Hypothalamus (tissue), 51 donors: ENCODE measurements at places on chromosomes 3 and 15.

DNA sequence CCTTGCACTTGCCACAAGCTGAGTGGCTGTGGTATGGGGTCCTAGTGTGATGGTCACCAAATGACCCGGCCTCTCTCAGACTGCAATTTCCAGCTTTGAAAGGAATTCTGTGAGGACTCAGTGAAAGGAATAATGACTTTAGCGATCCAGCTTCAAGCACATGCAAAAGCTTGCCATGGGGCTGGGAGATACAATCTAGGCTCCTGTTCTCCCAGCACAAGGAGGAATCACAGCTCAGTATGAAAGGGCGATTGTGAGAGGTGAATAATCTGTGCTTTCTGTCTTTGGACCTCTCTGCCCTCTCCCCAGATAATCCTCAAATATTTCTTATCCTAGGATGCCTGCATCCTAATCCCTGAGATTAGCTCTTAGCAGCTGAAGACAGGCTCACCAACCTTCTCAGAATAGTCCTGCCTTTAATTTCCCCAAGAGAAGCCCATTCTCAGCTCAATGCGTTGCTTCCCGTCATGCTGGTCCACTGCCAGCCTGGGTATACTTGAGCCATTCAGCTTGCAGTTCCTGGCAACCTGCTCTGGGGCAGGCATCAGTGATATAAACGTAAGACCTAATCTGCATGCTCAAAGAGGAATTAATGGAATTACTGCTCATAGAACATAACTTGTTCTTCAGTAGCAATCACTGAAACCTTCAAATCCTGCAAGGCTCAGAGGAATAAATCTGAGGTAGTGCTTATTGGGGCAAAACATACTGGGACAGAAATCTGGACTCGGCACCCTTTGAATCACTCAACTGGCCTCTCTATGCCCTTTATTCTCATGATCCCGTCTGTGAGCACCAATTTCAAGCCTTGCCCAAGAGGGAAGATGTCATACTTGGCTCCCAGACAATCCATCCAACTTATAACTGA is 15.1 kb downstream of the TLNRD1 start:
- peak; percentile 44 for DNase-seq

- DNase-seq, result no peak
Measured at GRCh38 chr3:113231391-113231790, 20.0 kb downstream of the BOC start.

DNA sequence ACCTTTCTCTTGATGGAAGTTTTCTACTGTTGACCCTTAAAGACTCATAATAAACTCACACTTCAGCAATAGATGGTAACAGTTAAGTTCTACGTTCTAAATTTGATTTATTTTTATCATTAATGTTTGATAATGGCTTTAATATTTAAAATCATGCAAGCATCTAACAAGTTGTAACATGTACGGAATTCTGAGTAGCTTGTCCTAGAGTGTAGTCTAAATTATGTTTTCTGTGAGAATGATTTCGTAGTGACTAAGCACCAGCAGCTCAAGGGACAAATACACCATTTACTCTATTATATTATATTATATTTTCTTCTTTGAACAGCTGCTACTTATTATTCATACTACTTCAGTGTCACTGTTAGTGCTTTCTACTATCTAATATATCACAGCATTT is 345.6 kb downstream of the NLGN1 start:
- DNase-seq, result no peak

DNA sequence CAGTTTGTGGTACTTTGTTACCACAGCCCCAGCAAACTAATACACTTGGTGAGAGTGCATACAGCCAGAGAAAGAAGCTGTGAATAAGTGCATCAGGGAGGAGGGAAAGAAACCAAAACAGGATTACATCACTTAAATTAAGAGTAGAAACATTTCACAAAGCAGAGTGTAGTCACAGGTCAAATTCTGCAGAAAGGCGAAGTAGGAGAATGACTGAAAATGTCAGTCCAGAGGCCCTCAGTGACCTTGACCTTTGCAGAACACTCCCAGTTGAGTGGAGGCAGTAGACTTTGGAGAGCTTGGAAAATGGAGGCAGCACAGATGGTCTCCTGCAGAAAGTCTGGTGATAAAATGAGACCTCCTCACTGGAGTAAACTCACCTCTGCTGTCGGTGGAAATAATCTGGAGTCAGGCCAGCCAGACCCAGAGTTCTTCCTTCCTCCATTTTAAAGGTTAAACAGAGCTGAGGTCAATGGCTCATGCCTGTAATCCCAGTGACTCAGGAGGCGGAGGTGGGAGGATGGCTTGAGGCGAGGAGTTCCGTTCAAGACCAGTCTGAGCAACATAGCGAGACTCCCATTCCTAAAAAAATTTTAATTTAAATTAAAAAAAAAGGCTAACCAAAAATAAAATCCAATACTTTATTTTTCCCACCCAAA is 5.0 kb downstream of the CD86 start:
- no peak for DNase-seq

- DNase-seq, result no peak
Measured at GRCh38 chr3:169629895-169630294, 33.6 kb downstream of the MECOM start.

DNA sequence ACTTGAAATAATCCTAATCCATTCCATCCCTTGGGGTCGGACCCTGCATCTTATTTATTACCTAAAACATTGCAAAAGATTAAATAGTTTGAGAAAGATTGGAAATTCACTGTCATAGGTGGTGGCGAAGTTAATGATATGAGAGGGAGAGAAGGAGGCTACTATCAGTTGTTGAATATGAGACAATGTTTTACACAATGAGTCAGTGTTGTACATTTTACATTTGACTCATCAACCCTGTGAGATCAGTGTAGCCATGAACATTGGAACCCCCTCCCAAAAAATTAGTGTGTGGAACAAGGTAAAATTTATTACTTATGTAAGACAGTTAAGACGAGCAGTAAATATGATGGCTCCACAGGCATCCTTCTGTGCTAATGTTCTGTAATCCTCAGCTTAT is 384.3 kb downstream of the MCTP2 start:
- no peak for DNase-seq

GRCh38 chr3:134462331-134462941 is 23.3 kb downstream of the ANAPC13 start:
- no peak for DNase-seq

- DNase-seq, result peak; percentile 83
Measured at GRCh38 chr3:129688271-129688895, 81.9 kb upstream of the PLXND1 start.

DNA sequence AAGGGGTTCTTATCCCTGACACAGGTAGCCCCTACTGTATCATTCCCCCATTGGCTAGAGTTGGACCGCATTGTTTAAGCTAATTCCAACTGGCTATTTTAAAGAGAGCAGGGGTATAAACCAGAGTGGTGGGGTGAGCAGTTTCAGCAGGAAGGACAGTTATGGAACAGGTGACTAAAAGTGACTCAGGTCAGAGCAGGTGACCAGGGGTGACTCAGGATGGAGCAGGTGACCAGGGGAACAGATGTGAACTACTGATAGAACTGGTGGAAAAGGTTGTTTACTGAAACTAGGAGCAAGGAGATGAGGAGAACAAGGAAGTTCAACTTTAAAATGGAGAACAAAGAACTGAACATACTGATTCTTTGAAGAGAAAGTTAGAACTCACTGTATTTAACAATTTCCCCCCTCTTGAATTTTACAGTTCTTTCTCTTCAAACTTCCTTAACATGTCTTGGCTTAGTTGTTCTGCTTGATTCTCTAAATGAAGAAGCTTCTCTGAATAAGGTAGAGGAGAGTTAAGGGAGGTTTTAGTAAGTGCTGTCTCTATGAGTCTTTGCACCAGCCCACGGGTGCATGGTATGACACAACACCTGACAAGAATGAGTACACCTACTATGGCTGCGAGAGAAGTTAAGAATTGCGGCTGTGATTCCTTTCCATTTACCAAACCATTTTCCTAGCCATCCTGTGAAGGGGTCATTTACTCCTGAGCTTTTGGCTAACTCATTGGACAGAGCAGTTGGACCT is 83.4 kb upstream of the WNT7A start:
- no peak for DNase-seq

- no peak for DNase-seq
Measured at GRCh38 chr15:68880382-68880781, 49.9 kb upstream of the SPESP1 start.

- no peak for DNase-seq
Measured at GRCh38 chr3:127676456-127676855, 3.7 kb downstream of the ABTB1 start.

- DNase-seq, result no peak
Measured at GRCh38 chr15:36527235-36528162, 51.9 kb upstream of the CDIN1 start.

GRCh38 chr15:56969265-56969895 is 50.9 kb downstream of the TCF12 start:
- DNase-seq, result no peak

DNA sequence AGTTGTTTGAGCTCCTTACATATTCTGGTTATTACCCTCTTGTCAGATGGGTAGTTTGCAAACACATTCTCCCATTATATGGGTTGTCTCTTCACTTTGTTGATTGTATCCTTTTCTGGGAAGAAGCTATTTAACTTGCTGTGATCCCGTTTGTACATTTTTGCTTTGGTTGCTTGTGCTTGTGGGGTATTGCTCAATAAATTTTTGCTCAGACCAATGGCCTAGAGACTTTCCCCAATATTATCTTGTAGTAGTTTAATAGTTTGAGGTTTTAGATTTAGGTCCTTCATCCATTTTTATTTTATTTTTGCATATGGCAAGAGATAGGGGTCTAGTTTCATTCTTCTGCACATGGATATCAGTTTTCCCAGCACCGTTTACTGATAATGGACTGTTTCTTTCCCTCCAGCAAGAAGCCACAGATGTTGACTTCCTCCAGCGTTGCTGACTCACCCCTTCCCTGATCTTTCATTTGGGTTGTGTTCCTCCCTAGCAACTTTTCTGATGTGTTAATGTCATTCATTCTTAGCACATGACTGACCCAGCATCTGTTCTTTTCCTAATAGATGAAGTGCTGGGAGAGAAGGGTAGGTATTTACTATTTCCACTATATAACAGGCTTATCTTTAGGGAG is 166.7 kb upstream of the SGO1 start:
- no peak for DNase-seq

DNA sequence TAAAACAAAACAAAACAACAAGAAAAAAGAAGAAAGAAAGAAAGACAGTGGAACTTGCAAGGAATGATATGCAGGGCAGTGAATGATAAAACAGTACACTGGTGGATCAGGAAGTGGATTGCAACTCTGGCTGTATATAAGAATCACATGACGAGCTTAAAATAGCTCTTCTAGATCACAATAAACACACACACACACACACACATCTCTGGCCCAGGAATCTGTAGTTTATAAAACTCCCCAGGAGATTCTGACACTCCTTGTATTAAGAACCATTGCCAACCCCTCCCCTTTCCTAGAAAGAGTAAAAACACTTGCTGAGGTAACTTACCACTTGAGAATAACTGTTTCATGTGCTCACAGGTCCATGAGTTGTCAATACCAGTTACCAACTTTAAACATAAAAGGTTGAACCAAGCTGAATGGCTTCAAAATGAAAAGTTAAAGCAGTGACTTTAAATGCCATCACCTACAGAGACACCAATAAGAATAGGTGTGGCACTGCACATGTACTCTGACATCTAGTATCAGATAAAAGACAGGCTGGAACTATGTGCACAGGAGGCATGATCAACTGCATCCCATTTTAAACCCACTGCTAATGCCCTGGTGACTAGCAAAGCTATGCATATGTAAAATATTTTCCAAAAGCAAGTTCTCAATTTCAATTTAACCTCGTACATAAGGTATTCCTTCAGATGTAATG is 3.9 kb downstream of the CPOX start:
- DNase-seq, result no peak

GRCh38 chr3:129123314-129124060 is 1.9 kb upstream of the RAB43 start:
- DNase-seq, result no peak

GRCh38 chr3:42013691-42014457 is 52.0 kb upstream of the ULK4 start:
- peak; percentile 10 for DNase-seq

DNA sequence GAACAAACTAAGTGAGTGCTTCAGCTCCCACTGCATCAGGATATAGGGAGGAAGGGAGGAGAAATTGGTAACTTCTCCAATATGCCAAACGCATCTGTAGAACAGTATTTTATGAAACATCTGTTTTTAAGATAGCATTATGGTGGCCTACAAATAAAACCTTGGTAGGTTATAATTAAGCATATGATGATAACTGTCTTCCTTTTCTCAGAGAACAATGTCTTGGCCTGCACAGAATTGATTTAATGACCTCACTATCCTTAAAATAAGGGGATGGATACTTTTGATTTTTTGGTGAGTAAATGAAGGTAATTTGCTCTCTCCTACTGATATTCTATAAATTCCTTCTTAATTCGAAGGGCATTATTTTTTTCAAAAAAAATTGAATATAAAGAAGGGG is 451.5 kb upstream of the TGFBR2 start:
- no peak for DNase-seq

- DNase-seq, result no peak
Measured at GRCh38 chr3:106720510-106720909, 656.7 kb upstream of the CCDC54 start.

DNA sequence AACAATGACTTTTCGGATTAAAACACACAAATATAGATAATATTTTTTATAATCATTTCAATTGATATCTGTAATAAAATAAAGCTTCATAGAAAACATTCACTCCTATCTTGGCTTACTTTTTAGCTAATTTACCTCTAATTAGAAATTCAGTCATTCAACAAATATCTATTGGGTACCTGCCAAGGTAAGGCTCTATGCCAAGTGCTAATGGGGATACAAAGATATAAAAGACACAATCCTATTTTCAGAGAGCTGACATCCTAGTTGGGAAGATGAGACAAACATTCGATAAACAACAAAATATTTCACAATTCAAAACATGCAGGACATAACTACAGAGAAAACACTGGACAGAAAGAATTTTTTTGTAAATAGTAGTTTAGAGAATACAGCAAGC is 63.3 kb downstream of the ULK4 start:
- DNase-seq, result no peak

- no peak for DNase-seq
Measured at GRCh38 chr3:39275052-39275451, 4.8 kb downstream of the CX3CR1 start.

GRCh38 chr15:72614810-72615532 is 39.5 kb upstream of the GOLGA6B start:
- DNase-seq, result no peak

- no peak for DNase-seq
Measured at GRCh38 chr15:37219211-37219701, 118.9 kb upstream of the MEIS2 start.

GRCh38 chr3:7423995-7424394 is 563.1 kb downstream of the GRM7 start:
- no peak for DNase-seq

- DNase-seq, result no peak
Measured at GRCh38 chr15:72845981-72846383, 62.4 kb upstream of the ADPGK start.

DNA sequence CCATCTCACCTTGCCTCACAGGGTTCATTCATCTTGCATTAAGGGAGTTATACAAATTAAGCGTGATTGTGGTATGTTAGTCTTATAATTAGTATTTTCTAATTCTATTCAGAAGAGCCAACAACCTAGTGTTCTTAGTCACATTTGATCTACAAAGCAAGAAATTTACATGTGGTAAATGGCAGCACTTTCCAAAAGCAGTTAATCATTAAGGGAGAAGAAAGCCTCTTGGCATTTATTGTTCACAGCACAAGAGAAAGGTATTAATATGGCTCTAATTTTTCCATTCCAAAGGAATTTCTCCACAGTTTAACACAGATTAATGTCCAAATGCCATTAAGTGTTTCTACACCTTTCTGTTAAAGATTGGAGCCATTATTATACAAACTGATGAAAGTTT is 1077.1 kb downstream of the ZPLD1 start:
- DNase-seq, result no peak
